ENCODE measurements at places on chromosomes 13 and 19. TPM values are rescaled to one million over a fixed set of nuclear protein-coding genes. Genes with fewer than 3 reads are reported as not detected.

GRCh38 chr13:32134241-32135055 lies 102.9 kb downstream of the FRY start:
- DNase-seq = no peak

The ZNF135 gene
- total RNA-seq = 2.8 TPM

GRCh38 chr19:21256722-21257121 lies 72.5 kb downstream of the ZNF708 start:
- DNase-seq = no peak

DNA sequence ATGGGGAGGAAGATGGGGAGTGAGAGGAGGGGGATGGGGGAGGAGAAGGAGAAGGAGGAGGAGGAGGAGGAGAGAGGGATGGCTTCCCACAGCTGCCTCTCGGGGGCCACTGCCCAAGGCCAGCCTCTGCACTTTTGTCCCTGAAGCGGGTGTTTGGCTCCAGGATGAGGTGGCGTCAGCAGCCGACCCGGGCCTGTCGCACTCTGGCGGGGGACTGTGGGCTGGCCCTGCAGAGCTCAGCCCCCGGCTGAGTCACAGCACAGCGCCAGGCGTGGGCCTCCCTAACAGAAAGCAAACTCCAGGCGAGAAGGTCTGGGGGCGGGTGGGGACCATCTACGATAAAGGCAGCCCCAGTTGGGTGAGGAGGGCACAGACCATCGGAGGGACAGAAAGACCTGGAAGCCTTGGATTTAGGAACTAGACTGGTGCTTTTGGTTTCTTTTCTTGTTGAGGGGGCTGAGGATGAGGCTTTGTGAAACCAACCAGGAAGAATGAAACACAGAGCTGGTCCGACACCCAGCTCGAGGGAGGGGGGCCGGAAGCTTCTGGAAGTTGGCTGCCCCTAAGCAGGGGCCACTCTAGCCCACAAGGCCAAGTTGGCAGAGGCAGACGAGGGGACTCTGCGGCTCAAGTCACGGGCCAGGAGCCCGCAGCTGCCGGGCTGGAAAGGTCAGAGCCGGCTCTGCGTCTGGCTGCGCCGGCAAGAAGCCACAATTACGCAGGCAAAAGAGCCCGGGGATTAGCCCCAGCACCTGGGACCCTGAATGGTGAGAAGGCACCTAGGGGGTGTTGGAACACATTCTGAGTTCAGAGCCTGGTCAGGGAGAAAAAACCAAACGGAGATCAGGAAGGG lies 18.2 kb downstream of the LSM4 start:
- peak; percentile 96 for DNase-seq

GRCh38 chr19:28543244-28543776 lies 669.6 kb downstream of the UQCRFS1 start:
- no peak for DNase-seq

- DNase-seq = peak; percentile 23
These were observed 9.4 kb upstream of the GRAMD1A start for GRCh38 chr19:34990578-34991192.

- peak; percentile 66 for DNase-seq
These were observed at the start of gene SLITRK1 for GRCh38 chr13:83881917-83882605. Gene SLITRK1 (minus strand): TSS chr13:83882474. CDS start chr13:83881507, 967 bp downstream.
